Activated T-helper 1 cell treated with Interleukin-2 at 50 U/mL for 16 hours (primary cell): ENCODE measurements at places on chromosomes 16 and 17.

GRCh38 chr17:79290726-79291125 lies 216.1 kb downstream of the ENGASE start:
- DNase-seq: no peak

GRCh38 chr17:31495022-31495885 lies 103.8 kb downstream of the RAB11FIP4 start:
- no peak for DNase-seq

GRCh38 chr16:6827267-6827666 lies 505.4 kb upstream of the RBFOX1 start:
- DNase-seq: no peak

- DNase-seq: no peak
Observed at GRCh38 chr17:40846515-40847144, 20.4 kb downstream of the KRT12 start.

DNA sequence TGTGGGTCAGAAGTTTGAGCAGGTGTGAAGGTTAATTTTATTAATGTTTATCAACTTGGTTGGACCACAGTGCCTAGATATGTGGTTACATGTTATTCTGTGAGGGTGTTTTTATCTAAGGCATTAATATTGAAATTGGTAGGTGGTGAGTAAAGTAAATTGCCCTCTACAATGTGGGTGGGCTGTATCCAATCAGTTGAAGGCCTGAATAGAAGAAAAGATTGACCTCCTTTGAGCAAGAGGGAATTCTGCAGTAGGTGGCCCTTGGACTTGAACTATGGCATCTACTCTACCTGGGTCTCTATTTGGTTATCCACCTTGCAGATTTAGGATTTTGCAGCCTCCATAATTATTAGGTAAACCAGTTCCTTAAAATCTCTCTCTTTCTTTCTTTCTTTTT lies 356.8 kb upstream of the EEF2KMT start:
- DNase-seq: no peak

DNA sequence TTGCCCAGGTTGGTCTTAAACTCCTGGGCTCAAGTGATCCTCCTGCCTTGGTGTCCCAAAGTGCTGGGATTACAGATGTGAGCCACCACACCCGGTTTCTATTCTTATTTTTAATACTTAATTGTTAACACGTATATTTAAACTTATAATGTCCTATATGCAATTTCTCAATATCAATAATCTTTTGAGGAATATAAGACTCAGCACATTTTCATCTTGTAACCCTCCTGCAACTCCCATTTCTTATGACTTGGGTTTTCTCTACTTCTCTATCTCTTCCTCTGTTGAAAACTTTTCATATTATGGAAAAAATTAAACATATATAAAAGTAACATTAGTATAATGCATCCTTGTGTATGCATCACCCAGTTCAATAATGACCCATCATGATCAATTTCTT lies 150.7 kb downstream of the PRKCB start:
- DNase-seq: no peak

- DNase-seq: no peak
Observed at GRCh38 chr16:57166451-57166850, 19.4 kb downstream of the PSME3IP1 start.

- no peak for DNase-seq
Observed at GRCh38 chr17:3808701-3809100, 7.7 kb upstream of the ITGAE start.

GRCh38 chr16:79808731-79809130 lies 208.2 kb upstream of the MAF start:
- DNase-seq: no peak

GRCh38 chr16:27199736-27200135 lies 3.6 kb upstream of the KDM8 start:
- DNase-seq: no peak

DNA sequence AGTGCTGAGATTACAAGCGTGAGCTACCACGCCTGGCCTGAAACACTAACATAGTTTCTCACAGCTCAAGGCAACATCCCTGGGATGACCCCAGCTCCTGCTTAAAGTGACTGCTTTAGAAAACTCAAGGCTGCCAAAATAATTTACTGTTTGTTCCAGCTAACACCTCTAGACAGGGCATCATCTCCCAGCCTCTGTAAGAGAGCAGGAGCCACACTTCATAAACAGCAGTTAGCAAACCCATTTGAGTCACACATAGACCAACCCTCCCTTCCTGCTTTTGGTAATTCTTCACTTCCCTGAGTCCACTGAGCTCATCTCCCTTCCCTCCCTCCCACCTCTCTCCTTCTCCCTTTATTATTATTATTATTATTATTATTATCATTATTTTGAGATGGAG lies 201.3 kb downstream of the XYLT1 start:
- DNase-seq: no peak
